Small intestine (tissue), 16 donors: ENCODE measurements at places on chromosomes 3 and 15.
A peak's percentile ranks its signal among the peaks of the same experiment; 100 is the strongest.

DNA sequence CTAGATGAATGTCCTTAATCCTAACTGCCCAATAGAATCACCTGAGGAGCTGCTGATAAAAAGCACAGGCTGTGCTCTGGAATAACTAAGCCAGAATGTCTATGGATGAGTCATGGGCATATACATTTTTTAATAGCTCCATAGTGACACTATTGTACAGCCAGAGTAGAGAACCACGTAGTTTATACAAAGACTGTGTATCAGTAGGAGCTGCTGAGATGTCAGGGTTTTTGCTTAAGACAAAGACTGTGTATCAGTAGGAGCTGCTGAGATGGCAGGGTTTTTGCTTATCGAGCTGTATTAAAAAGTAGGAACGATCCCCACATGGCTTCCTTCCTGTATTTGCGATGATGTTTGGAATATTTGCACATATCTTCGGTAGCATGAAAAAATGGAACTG, 137.4 kb downstream of the SV2B start:
- DNase-seq = no peak

- no peak for DNase-seq
Observed at GRCh38 chr3:186923241-186923640, 7.1 kb upstream of the ST6GAL1 start.

DNA sequence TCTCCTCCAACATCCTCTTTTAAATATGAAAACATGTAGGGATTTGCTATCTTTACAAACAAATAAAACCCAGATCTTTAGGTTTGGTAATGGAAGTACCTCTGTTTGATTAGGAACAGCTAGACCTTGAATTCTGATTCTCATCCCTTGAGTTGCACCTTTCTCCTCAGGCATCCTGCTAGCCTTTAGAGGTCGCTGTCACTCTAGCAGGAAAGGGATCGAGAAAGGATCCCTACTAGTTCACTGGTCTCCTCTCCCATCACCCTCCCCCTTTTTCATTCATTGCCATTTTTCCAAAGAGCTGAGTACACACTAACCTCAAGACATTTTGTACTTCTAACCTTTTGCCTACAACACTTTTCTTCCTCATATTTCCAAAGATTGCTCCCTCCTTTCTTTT, 569.8 kb downstream of the RBMS3 start:
- DNase-seq = no peak

- no peak for DNase-seq
Observed at GRCh38 chr3:130934442-130935089, 40.7 kb downstream of the ATP2C1 start.

- peak; percentile 80 for DNase-seq
Observed at GRCh38 chr3:11610044-11610671, 33.6 kb downstream of the VGLL4 start.

GRCh38 chr3:186920301-186920700, 10.0 kb upstream of the ST6GAL1 start:
- DNase-seq = no peak

DNA sequence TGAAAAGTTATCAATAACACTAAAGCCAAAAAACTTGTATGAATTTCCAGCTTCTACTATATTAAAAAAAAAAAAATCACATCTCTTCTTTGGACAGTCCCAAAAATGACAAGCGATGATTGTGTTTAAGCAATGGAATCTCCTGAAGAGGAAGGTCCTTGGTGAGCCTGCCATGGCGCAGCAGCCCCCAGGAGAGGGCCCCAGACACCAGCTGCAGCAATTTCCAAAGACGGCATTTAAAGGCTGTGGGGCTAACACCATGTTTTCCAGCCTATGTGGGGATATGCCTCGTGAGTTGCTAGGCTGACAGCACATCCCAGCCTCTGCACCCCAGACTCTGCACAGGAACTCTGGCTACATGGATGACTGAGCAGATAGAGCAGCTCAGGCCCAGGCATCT, 14.7 kb downstream of the SKIC8 start:
- no peak for DNase-seq

DNA sequence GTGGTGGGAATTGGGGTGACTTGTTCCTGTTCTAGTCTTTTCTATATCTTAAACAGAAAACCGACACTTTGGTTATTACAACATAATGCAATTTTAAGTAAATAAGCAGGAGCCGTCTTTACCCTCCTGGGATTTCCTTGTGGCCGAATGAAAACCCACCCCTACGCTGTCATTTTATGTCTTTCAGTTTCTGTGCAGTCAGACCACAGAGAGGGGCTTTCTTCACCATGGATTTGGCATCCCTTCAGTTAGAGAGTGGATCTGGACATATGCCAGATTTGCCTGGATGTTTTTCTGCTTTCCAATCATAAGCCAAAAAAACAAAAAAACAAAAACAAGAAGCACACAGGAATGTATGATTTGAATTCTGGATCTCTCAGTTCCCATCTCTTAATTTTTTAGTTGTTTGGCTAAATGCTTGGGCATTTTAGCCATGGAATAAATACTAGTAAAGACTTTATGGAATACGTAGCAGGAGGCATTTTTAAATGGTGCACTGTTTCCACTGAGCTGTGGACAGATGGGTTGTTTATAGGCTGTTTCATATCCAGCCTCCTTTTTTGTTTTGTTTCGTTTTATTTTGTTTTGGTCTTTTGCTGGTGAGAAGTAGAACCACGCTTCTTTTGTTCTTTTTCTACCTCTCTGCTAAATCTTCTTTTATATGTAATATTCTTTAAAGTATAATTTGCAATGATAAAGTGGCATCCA, 272.9 kb downstream of the FEZF2 start:
- no peak for DNase-seq

DNA sequence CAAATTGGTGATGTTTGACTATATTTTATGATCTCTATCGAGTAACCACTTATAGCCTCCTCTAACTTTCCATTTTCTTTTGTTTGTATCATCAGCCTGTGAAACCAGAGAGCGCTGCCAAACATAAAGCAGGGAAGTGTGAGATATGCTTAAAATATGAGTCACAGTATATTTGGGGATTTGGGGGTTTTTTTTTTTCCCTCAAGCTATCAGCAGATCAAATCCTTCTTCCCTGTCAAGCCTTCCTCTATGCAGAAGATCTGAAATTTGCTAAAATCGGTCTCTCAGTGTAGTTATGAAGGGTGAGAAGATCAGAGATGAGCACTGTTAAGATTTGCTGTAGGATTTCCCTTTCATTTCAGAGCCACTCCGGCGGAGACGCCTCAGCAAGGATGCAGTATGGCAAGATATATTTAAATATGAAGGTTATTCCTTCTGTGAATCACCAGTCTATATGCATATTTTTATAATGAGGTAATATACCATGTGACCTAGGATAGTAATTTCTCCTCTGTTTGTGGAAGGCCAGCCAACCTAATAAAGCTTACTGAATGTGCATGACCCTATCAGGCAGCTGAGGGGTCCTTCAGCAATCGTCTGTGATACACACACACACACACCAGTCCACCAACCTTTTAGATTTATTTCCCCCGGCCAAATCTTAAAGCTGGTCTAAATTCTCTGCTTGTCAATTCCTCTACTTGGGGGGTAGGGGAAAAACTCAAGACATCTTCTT, 474.1 kb downstream of the FOXP1 start:
- no peak for DNase-seq

DNA sequence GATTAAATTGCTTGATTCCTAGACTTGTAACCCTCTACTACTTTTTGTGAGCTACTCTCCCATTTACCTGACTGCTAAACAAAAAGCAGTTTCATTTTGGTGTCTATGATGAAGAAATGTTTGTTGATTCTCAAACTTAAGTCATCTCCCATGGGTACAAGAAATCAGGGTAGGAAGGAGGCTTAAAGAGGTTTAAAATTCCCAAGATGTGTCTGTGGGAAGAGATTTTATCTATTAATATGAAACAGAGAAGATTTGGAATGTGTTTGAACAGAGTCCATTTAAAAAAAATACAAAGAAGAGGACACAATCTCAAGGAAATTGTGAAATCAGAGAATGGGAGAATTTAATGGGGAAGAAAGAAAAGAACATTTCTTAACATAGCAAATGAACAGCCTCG, 14.8 kb downstream of the P3H2 start:
- no peak for DNase-seq

DNA sequence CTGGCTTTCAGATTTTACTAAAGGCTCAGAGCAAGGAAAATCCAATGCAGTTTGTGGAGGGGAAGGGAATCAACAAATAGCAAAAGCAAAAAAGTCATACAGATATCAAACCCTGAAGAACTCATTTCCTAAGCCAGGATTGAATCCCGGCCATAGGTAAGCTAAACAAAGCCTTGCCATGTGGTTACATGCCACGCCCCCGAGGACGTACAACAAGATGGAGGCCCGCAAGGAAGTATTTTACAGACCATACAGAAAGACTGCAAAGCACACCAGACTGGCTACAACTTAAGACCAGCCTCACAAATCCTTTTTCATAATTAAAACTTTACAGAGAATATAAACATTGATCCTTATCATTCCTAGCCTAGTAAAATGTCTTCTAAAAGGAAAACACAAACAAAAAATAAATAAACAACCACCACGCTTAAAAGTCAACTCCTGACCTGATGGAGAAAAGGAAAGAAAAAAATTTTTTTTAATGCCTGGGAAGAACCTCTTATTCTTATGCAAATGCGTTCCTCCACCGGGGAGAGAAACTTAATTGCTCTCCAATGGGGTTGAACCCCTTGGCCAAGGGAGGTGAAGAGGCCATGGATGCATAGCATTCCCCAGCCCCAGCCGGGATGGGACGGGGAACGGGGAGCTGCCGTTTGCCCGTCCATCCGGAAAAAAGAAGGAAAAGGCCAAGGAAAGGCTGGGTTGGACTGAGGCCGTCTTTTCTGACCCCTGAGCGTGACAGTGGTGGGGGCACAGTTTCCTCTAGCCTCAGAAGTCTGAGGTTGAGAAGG, 39.3 kb downstream of the IL1RAP start:
- no peak for DNase-seq

DNA sequence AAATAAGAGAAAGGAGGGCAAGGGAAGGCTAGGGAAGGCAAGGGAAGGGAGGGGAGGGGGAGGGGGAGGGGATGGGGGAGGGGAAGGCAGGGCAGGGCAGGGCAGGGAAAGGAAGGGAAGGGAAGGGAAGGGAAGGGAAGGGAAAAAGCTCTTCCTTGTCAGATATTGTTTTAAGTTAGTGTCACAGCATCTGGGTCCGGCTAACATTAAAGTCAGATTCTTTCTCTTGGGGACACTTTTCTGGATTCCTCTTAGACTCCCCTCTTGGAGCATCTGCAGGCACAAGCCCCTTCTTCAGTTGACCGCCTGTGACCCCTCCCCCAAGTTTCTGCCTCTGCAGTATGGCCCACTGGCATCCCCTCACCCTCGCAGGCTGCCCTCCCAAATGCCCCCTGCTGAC, 26.0 kb downstream of the BFSP2 start:
- DNase-seq = no peak

GRCh38 chr15:27820722-27821121, 278.4 kb downstream of the OCA2 start:
- DNase-seq = no peak

DNA sequence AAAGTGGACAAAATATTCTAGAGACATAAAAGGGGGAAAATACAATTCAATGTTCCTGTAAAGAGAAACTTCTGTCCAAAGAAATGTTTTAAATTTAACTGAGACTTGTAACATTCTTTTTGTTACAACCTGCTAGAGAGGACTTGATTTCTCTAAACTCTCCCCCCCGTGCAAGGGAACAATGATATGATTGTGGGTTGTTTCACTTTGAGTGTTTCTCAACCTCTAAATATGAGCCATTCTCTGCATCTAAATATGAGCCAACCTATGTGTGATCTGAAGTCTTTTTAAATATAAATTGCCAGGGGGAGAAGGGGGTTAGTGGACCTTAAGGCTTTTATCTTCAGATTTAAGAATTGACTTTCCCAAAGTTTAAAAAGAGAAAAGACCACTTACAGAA, 14.6 kb downstream of the ZNF860 start:
- DNase-seq = no peak

DNA sequence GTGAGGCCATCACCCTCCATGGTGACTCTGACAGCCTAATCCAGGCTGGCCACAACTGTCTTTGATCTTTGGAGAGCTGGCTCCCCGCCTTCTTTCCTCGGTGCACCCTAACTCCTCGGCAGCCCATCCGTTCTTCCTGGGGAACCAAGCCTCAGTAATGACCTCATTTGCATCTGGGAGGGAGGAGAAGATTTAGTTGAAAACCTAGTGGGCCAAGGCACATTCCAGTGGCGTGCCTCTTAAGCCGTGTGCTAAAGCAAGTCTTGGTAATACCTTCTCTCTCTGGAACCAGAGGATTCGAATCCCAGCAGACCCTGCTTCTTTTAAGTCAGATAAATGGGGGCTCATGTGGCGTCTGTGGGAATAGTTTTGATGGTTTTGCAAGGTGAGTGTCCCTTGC, 233.1 kb downstream of the EBLN2 start:
- no peak for DNase-seq

DNA sequence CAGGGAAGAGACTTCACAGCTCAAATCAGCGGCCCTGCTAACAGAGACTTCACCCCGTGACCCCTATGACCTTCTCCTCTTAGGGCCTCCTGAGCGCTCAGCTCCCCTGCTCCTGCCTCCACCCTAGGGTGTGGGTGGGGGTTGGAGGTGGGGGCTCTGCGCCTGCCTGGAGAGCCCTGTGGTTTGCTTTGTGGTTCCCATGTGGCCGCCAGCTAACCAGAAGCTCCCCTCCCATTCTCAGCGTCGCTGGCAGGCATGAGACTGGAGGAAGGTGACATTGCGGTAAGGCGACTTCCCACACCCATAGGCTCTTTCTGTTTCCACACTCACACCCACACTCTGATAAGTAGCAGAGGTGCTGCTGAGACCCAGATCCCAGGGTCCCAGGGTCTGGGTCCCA, 27.6 kb downstream of the XYLB start:
- DNase-seq = no peak

DNA sequence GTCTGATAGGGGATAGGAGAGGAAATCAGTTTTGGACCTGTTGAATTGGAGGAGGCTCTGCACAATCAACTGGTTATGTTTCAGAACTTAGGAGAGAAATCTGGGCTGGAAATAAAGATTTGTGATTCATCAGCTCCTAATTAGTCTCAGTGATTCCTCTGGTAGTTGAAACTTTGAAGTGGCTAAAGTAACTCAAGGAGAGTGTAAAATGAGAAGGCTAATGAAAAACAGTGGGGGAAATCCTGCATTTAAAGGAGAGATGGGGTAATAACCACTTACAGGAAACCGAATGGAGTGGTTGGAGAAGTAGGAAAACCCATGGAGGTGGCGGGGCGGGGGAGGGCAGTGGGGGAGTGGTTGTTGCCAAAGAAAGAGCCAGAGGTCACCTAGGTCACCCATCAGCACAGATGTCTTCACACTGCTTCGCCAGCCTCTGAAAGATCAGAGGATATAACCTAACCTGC, 32.6 kb downstream of the MAP2K5 start:
- DNase-seq = no peak

DNA sequence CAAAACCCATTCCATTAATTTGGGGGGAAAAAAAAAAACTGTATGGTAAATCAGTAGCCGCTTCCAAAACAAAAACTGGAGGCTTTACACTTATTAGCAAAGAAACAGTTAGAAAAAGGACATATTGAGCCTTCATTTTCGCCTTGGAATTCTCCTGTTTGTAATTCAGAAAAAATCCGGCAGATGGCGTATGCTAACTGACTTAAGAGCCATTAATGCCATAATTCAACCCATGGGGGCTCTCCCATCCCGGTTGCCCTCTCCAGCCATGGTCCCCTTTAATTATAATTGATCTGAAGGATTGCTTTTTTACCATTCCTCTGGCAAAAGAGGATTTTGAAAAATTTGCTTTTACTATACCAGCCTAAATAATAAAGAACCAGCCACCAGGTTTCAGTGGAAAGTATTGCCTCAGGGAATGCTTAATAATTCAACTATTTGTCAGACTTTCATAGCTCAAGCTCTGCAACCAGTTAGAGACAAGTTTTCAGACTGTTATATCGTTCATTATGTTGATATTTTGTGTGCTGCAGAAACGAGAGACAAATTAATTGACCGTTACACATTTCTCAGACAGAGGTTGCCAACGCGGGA, 9.4 kb upstream of the RPL24 start:
- DNase-seq = peak; percentile 54
